ENCODE measurements at places on chromosomes 6 and 20.

DNA sequence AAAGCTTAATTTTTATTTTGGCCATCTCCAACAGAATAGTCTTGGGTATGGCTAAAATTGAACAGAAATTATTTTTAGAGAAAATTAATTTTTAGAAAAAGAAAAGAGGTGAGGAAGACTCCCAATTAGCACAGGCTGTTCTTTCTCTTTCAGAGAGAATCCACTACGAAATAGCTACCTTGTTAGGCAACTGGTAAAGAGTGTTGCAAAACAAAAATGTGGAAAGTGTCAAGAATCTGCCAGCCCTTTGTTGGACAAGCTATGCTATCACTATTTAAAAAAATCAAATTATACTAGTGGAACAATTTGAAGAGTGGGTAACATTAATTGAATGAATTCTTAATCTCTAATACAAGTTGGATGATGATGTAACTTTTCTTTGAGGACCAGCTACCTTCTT is 19.2 kb upstream of the ZSCAN9 start:
- DNase-seq, result peak; percentile 19

DNA sequence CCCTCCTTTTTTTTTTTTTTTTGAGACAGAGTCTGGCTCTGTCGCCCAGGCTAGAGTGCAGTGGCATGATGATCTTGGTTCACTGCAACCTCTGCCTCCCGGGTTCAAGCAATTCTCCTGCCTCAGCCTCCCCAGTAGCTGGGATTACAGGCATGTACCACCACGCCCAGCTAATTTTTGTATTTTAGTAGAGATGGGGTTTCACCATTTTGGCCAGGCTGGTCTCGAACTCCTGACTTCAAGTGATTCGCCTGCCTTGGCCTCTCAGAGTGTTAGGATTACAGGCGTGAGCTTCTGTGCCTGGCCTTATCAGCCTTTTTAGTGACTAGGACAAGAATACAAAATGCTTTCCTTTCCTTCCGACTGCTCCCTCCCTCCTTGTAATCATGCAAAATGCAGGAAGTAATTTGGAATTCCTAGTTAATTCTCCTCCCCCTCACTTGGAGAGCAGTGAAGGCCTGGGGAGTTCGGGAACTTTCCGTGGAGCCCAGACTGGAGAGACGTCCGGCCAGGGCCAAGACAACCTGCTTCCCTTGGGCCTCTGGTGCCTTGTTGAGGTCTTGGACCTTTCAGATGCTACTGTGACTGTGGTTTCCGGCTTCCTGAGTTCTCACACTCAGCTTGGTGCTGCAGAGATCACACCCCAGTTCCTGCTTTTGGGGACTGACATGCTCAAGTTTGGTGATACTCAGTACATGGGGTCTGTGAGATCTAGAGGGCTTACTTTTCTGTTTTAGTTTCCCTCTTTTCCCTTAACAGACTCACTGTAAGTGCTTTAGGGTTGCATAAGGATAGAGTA is 3.9 kb upstream of the PHF20 start:
- no peak for DNase-seq

- peak; percentile 85 for DNase-seq
Observed at GRCh38 chr6:135830452-135830881, 21.0 kb upstream of the PDE7B start.

DNA sequence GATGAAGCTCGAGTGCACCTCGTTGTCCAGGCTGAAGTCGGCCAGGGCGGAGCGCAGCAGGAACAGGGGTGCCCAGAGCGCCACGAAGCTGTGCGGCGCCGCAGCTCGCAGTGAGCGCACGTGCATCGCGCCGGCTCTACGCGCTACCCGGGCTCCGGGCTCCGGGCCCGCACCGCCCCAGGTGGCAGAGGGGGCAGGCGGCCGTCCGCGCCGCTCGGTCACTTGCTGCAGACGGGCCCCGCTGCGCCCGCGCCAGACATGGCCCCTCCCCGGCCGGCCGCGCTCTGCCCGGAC is 497 bp downstream of the BMP7 start:
- no peak for DNase-seq

DNA sequence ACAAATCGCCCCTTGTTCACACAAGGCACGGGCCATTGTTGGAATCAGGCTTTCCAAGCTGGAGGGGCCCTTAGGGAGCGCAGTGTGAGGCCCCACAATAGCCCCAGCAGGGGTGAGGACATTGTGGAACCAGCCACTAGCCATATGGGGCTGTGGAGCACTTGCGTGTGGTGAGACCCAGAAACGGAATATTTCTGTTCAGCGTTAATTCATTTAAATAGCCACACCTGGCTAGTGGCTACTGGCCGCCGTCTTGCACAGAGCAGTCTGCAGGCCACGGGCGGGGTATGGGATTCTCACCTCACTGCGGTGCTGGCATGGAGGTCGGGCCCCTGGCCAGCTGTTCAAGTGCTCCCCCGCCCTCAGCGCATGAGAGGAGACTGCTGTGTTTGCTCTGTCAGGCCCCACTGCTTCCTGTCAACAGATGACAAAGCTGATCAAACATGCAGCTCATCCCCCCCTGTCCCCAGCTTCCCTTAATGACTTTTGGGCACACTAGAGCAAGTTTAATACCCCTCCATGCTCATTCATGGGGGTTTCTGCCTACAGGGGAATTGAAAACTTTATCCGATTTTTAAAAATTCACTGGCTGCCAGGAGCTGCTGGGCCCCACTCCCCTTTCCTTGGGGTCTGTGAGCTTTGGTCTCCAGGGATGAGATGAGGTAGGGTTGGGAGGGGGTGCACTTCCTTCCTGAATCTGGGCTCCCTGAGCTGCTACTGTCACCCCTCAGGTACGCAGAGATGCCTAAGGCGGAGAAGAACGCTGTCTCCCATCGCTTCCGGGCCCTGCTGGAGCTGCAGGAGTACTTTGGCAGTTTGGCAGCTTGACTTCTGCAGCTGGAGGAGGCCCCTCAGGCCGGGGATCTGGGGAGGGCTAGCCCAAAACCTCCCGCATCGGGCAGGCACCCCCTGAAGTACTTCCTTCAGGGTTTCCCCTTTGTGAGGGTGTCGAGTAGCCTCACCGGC is 13.6 kb downstream of the ITPA start:
- DNase-seq, result no peak

DNA sequence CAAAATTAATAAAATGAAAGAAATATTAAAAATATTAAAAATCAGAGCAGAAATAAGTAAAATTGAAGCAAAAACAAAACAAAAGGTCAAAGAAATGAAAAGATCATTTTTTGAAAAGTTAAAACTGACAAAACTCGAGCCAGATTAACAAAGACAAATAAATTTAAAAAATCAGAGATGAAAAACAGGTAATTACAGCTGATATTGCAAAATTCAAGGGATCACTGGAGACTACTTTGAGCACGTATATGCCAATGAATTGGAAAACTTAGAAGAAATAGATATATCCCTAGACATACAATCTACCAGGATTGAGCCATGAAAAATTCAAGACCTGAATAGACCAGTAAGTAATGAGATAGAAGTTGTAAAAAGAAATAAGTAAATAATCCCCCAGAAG is 446.2 kb upstream of the EYS start:
- DNase-seq, result no peak

DNA sequence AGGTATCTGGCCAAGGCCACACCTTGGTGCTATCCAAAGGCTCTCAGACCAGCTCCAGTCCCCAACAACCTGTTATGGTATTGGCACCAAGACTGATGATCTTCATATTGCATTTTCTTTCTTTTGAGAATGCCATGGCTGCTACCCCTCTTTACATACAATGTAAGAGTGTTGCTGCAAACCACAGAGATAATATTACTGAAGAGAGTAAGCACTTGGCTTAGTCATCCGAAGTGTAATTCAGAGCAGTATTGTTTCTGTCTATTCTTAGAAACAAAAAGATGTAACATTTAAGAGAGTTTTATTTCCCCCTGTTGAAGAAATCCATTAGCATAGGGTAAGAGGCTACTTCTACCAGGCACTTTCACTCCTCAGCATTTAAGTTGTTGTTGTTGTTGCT is 212.5 kb downstream of the C6orf118 start:
- no peak for DNase-seq

DNA sequence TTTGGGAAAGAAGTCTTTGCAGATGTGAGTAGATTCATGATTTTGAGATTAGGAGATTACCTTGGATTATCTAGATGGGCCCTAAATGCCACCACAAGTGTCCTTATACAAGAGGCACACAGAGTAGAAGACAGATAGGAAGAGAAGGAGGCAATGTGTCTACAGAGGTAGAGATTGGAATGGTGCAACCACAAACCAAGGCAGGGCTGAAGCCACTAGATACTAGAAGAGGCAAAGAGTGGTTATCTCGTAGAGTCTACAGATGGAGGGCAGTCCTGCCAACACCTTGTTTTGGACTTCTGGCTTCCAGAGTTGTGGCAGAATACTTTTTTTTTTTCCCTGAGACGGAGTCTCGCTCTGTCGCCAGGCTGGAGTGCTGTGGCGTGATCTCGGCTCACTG is 138.3 kb upstream of the AKIRIN2 start:
- no peak for DNase-seq

GRCh38 chr6:105824732-105825131 is 261.4 kb upstream of the PRDM1 start:
- no peak for DNase-seq

DNA sequence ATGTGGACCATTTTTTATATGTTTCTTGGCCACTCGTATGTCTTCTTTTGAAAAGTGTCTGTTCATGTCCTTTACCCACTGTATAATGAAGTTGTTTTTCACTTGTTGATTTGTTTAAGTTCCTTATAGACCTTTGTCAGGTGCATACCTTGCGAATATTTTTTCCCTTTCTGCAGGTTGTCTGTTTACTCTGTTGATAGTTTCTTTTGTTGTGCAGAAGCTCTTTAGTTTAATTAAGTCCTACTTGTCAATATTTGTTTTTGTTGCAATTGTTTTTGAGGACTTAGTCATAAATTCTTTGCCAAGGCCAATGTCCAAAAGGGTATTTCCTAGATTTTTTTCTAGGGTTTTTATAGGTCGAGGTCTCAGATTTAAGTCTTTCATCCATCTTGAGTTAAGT is 66.2 kb downstream of the UNC5CL start:
- no peak for DNase-seq

DNA sequence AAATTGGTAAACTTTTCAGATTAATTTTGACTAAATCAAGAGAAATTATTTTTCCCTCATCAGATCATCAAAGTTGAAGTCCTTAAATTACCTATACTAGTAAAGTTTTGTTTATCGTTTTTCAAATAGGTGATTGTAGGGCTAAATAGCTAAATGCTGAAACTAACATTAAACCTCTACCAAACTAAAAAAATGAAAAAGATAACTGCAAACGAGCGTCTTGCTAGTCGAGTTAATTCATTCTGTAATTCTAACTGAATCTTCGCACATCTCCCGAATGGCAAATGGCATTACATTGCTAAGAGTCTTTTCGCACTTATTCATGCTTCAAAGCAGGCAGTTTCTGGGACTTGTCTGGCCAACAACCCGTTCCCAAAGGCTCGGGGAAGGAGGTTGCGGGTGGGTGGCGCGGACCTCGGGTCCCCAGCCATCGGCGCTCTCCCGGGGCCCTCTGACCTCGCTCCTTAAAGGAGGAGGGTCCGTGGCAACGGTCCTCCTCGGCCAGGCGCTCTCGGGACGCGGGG is 43.8 kb downstream of the POPDC3 start:
- peak; percentile 12 for DNase-seq

GRCh38 chr20:34310481-34311117 is 7.4 kb upstream of the AHCY start:
- no peak for DNase-seq

DNA sequence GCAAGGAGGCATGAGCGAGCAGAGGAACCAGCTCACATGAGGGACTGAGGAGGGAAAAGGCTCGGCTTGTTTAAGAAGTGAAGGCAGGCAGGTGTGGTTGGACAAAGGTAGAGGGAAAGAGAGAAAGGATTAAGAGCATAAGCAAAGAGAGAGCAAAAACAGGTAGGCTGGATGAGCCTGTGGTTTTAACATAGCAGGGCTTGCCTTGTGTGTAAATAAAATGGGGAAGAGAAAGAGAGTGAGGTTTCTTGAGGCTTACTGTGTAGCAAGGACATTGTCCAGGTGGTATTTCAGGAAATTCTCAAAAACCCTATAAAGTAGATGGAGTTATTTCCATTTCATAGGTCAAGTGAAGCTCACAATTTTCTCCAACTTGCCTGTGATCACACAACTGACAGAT is 93.9 kb upstream of the HDAC2 start:
- DNase-seq, result no peak

DNA sequence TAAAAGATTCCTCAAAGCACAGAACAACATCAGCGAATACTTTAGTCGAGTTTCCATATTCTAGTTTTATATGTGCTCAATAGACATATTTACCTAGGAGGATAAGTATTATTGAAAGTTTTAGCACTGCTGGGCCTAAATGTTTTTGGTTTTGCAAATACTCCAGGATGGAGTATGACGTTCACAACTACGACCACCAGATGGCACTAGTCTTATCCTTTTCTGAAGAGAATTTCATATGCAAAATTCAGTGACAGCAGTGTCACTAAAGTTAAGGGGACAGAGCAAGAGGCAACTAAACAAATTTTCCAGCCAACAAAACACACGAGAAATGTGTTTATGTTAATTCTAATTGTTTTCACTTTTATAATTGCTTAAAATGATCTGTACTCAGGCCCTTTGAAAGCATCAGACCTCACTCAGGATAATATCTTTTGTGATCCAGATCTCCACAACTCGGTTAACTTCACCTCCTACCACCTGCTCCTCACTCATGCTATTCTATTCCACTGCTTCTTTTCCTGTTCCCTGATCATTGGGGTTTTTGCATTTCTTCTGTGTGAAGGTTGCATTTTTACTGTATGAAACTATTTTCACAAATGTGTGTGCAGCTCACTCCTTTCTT is 220.8 kb downstream of the TRDN start:
- peak; percentile 58 for DNase-seq

- peak; percentile 95 for DNase-seq
Observed at GRCh38 chr6:137728386-137729349, 138.4 kb upstream of the TNFAIP3 start.

GRCh38 chr6:166838987-166839386 is 117.4 kb downstream of the RNASET2 start:
- DNase-seq, result no peak

DNA sequence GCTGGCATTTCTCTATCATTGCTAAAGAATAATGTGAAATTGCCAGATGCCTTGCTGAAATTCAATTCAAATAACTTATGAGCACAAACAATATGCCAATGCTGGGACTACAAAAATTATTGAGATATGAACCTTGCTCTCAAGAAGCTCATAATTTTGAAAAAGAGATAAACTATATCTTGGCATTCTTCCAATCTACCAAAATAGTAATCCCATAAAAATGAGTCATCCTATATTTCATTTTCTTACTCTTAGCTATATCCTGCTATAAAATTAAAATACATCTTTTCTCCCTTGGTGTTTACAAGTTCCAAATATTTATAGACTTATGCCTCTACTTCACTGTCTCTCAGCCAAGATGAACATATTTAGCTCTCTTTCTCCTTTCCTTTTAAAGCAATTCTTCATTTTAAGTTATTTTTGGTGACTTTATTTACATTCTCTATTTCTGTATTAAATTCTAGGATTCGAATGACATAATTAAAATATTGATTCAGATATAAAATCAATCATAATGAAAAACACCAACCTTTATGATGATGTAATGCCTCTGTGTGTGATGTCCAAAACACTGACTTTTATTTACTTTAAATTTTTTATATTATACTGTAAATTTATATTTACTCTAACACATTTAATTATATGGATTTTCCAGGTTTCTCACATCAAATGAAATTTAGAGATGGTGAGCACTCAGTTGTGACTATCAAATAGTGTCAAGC is 152.6 kb downstream of the CDK19 start:
- DNase-seq, result peak; percentile 13

GRCh38 chr20:49919009-49919408 is 3.7 kb upstream of the SPATA2 start:
- no peak for DNase-seq

All from MCF 10A (cell line).